ENCODE measurements at places on chromosomes 4 and X.

DNA sequence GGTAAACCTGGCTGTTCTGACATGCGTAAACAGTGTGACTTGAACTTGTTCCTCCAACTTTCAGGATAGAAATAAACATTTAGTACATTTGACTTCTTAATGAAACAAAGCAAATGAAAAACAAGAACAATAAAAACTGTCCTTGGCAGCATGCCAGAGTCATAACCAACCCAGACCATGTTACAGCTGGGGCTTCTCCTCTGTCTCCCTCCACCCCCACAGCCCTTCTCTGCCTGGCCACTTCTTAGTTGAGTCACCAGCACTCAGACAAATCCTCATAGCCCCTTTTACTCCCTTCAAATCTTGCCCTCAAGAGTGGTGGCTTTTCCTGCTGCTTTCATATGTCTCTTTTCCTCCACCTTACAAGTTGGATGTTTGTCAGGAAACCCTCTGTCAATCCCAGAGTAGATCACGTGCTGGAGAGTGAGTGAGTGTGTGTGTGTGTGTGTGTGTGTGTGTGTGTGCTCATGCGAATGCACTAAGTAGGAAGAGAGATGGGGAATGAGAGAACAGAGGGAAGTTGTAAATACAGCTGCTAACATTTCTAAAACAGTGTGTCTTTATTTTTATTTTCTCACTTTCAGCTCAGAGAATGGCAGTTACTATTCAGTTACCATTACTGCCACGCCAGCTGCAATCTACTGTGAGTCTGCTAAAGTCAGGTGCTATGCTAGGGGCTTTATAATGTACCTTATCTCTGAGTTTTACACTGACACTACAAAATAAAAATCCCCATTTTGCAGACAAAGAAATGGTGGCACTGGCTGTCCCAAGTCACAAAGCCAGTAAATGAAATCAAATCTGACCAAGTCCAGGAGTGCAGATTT is 15.0 kb downstream of the SCARB2 start:
- peak; percentile 80 for DNase-seq

GRCh38 chr4:112120021-112120420 is 25.2 kb upstream of the FAM241A start:
- no peak for DNase-seq

DNA sequence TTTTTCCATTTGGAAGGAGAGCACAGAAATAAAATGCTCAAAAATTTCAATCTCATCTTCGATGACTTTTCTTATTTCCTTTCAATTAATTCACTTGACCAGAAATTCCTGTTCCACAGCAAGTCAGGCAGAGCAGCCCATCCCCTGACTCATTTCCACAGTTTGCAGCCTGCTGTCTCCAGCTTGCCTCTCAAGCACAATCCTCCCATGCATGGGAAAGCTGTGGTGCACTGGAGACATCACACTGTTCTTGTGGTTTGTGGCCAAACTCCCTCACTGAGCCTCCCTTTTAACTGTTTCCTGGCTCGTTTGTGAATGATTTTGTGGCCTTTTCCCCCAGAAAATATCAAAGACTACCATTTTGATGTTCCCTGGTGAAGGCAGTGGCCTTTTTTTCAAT is 114.0 kb upstream of the ENPEP start:
- DNase-seq, result peak; percentile 92

DNA sequence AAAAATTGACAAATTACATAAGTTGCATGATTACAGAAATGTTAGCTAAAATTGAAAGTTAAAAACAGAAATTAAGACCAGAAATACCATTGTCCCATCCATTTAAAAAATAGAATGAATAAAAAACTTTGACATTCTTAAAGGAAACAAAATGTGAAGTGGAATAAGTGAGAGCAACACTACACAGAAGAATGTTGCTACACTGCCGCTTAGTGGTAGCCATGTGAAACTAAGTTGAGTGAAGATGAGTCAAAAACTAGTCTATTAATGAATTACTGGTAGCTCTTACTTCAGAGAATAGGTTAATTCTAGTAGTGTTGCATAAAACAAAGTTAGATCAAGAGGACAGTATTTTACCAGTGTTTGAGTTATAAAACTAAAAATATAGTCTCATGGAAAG is 571.0 kb upstream of the KLHL4 start:
- DNase-seq, result peak; percentile 0

DNA sequence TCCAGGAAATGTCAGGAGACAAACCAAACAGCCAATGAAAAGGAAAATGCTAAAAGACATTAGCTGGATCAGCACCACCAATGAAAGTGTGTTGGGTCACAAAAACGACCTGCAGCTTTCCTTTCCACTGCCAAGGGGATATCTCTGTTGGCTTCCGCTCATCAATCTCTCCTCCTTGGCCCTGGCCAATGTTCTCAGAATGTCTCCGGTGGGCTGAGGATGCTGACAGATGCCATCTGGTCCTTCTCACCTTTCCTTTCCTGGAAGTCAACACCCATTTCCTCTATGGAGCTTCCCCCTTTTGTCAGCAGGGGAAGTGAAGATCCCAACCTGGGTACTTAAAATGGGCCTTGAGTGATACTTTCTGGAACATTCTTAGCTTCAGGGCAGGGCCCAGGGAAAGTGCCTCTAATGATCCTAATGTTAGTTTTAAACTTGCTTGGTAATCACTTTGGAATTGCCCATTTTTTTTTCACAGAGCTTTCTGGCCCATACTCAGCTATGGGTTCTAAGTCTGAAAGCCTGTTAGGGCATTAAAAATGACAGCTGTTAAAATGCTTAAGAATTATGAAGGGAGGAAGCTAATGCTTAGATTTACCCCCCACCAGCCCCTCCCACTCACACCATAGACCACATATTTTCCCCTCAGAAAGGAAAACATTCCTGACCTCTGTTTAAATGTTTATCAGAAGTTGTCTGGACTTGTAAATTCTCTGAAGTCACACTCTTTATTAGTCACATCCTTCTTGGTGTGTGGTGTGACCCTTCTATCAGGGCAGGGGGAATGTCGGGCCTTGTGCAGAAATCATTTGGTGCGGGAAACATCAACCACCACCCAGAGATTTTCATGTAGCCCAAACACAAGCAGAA is 29.2 kb downstream of the IGFBP7 start:
- peak; percentile 97 for DNase-seq

DNA sequence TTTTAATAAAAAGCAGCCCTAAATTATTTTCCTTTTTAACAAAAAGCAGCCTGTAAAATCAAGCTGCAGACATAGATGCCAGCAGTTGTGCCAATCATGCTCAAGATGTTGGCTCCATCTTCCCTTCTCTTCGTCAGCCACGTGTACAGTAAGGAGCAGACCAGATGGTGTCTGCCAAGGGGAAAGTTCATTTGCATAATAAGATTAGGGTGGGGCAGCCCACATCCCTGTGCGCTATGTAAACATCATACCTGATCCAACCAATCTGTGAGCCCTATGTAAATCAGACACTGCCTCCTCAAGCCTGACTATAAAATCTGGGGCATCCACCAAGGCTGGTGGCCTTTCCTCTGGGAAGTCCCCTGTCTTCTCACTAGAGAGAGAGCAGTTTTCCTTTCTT is 23.1 kb upstream of the C1GALT1C1 start:
- no peak for DNase-seq
